Activated CD4-positive, CD25-positive, alpha-beta regulatory T cell (primary cell): ENCODE measurements at places on chromosomes 16 and 17.
A peak's percentile ranks its signal among the peaks of the same experiment; 100 is the strongest.

GRCh38 chr16:2350500-2350899 is 10.0 kb upstream of the ABCA3 start:
- DNase-seq = no peak

GRCh38 chr17:27342059-27342458 is 48.1 kb downstream of the WSB1 start:
- no peak for DNase-seq

GRCh38 chr16:146646-147045 is 5.8 kb upstream of the HBZ start:
- no peak for DNase-seq

DNA sequence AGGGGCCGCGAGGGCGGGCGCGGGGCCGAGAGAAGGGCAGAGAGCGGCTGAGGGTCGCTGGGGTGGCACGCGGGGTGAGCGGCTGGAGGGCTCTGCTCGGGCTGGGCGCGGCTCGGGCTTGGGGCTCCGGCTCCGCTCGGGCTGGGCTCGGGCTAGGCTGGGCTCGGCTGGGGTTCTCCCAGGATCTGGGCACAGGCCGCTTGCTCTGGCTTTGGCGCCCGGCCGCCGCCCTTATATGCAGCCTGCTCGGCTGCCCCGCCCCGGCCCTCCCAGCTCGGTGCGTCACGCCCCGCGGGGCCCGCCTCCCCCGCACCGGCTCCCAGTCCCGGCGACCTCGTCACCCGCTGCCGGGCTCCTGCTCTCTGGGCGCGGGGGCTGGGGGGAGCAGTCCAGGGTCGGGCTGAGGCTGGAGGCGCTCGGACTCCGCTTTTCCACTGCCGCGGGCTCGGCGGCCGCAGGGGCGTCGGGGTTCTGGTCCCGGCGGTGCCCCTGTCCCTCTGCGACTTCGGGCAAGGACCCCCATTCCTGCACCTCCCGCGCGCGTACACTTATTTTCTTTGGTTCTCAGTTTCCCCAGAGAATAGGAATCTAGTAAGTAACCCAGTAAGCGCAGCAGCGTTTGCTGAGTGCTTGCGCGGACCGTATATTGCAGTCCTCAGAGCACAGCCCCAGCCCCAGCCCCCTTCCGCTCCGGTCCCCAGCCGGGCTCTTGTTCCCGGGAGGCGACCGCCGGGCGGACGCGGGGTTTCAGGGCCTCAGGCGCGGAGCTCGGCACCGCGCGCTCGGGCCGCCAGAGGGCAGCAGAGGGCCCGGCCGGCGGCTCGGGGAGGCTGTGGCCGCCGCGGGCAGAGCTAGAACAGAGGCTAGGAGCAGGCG is at the start of gene RASD1:
Gene RASD1 (minus strand): TSS at position 207 of the 876 bp plus-strand sequence. CDS start 214 bp downstream, outside the sequence.
- DNase-seq = peak; percentile 65

GRCh38 chr17:79888811-79889634 is 49.8 kb upstream of the CBX4 start:
- DNase-seq = no peak

DNA sequence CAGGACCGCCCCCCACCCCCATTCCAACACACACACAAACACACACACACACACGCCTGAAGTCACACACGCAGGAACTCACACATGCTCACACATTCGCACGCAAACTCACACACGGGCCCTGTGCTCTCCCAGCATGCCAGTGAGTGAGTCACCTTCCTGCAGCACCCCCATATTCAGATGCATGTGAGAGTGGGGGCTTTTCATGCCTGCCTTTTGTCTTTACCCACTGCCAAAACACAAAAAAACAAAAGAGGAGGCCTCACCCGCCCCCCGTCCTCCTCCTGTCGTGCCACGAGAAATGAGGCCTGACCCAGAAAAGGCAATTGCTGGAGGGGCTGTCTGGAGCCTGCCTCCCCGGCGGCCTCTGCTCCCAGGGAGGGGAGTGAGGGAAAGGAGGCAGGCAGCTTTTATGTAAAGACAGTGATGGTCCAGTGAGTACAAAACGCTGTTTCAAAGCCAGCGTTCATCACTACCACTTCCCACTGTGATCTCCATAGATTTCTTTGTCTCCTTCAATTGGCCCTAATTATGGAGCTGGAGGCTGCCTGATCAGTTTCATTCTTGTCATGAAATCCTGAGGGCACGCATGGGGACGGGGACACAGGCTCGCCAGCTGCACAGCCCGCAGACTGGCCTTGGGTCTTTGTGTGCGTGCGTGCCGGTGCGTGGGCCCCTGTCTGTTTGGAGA is 29.5 kb upstream of the GSE1 start:
- DNase-seq = no peak

GRCh38 chr16:32116080-32116479 is 137.0 kb upstream of the TP53TG3D start:
- no peak for DNase-seq

DNA sequence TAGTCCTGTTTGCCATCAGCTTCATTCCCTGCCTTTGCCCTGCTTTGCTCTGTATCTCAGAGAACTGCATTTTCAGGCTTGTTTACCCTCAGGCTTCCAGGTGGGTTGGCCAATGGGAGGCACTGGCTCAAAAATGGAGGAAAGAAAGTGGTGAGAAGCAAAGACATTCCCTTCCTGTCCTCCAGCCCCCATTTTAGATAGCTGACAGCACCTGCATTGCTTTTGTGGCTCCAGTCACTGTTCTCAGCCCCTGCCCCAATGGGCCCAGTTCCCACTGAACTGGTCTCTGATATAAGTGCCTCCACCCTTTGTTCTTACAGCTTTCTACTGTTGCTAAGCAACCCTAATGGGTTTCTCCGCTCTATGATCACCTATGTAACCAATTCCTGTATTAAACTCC is 19.4 kb upstream of the SDK2 start:
- no peak for DNase-seq
